CD4-positive, alpha-beta T cell treated with Interleukin-6 at 100 ng/mL for 8 hours (primary cell): ENCODE measurements at places on chromosomes 12 and 14.

- DNase-seq: no peak
Observed at GRCh38 chr12:111367661-111368221, 1.2 kb downstream of the PHETA1 start.

GRCh38 chr12:88273450-88273849 is 131.3 kb downstream of the TMTC3 start:
- DNase-seq: no peak

DNA sequence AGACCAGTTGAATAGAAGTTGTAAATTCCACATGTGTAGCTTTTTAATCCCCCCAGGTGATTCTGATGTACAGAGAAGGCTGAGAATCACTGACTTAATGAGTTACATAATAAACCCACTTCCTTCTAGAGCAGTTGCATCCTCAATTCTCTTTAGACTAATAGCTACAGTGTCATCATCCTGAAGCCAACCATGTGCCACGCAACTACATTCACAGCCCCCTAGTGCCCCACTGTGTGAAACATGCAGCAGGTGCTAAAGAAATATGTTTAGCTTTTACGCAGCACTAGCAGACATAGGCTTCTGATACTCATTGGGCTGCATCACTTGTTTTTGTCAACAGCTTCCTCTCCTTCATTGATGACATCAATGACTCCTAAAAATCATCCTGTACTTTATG is 1168.3 kb downstream of the BCL11B start:
- DNase-seq: peak; percentile 20

DNA sequence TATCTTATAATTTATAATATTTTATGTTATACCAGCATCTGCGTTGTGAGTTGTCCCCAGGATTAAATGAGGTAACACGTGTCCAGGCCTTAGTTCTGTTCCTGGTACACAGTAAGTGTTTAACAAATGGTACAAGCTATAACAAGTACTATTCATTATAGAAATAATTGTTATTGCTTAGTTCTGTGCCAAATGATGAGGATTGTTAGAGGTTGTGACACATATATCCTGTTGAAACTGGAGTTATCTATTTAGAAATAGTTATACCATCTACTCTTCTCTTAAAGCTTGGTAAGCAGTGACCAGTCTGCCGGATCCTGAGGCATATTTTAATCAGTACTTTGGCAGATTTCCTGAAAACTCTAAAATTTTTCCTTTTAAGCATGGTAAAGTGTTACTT is 1066.5 kb downstream of the TMTC2 start:
- DNase-seq: no peak

DNA sequence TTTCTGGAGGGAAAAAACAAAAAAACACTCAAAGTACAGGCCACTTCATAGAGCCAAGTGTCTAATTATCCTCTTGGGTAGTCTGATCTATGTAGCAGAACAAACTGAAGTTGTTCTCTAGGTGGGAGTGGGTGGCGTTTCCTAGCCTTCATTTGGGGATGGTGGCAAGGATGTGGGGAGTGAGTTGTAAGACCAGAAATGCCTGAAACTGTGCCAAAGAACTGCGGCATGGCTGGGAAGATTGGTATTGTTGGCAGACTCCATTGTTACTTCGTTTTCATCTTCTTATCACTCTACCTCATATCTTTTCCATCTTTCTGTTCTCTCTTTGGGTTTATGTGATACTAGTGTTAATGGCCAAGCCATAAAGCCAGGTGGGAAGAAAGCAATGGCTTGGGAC is 177.3 kb upstream of the DDHD1 start:
- no peak for DNase-seq

GRCh38 chr12:81570234-81570633 is 188.9 kb downstream of the PPFIA2 start:
- DNase-seq: no peak

GRCh38 chr12:105041186-105041585 is 43.1 kb downstream of the ALDH1L2 start:
- no peak for DNase-seq

DNA sequence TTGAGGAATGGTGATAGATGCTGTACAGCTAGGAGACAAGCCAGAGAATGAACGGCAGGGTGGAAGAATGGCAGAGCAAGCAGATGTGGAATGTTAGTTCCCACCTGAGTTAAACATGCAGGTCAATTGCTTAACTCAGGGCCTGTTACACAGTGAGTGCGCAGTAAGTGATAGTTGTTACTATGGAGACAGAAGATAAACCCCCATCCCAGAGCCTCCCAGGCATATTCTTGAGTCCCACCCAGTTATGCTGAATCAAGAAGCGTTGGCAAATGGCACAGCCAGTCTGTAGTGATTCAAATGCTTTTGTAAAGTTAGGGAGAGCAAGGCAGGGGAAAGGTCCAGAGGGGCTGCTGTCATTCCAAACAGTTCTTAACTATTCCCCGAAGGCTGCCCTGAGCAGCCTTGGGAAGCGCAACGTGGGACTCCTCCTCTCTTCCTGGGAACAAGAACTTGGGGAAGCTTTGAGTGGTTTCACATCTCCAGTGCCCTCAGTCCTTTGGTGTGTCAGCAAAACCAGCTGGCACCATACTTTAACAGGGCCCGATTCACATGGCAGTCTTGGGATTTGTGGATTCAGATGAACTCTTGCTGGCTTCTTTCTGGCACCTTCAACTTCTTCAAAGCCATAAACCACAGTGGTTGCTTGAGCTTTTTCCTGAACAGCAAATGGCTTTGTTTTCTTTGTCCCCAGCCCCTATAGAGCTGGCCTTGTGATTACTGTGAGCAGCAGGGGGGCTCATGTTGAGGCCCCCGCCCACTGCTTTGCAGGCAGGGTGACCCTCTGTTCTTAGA is 66.4 kb downstream of the PPM1A start:
- no peak for DNase-seq

- no peak for DNase-seq
Observed at GRCh38 chr14:26163761-26164160, 434.1 kb downstream of the NOVA1 start.

- no peak for DNase-seq
Observed at GRCh38 chr14:59481871-59482540, 2.2 kb downstream of the L3HYPDH start.

- DNase-seq: no peak
Observed at GRCh38 chr14:43087666-43088065, 1419.4 kb downstream of the FSCB start.

DNA sequence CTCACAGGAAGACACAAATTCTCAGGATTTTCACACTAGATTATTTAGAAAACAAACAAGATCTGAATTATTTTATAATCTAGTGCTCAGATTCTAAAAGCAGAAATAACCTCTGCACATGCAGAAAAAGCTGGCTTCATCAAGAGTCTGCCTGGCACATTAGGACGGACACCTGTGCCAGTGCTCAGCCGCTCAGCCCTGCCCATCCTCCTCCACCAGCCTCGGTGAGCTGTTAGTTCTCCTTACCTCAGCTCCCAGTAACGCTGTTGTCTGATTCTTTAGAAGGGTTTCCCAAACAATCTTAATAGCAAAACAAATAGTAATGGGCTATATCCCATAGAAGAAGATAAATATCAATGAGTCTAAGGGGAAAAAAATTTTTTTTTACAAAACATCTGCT is 27.7 kb downstream of the DUSP16 start:
- DNase-seq: no peak

- DNase-seq: no peak
Observed at GRCh38 chr12:67430708-67431335, 161.7 kb downstream of the CAND1 start.

GRCh38 chr14:25570483-25570882 is 520.5 kb upstream of the STXBP6 start:
- DNase-seq: no peak

GRCh38 chr12:45336762-45337596 is 121.1 kb downstream of the ANO6 start:
- no peak for DNase-seq

- DNase-seq: no peak
Observed at GRCh38 chr12:110234331-110234751, 46.7 kb upstream of the ATP2A2 start.

DNA sequence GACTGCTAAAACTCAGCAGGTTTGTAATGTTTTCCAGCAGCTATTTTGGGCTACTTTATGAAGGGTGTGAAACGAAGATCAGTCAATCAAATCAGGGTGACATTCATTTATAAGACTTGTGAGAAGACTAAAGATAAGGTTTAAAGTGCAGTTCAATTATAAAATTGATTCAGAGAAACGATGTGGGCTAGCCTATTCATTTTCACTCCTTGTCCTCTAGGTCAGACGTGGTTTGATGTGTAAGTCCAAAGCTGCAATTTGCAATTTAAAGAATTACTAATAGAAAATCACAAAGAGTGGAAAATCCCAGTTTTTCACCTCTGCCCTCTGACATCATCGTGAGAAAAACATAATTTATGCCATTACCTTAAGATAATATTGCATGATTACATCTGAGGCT is 243.5 kb upstream of the NOVA1 start:
- DNase-seq: no peak

- DNase-seq: no peak
Observed at GRCh38 chr12:25875661-25876060, 82.8 kb upstream of the RASSF8 start.

- peak; percentile 16 for DNase-seq
Observed at GRCh38 chr14:35285168-35286002, 6.8 kb upstream of the PSMA6 start.

DNA sequence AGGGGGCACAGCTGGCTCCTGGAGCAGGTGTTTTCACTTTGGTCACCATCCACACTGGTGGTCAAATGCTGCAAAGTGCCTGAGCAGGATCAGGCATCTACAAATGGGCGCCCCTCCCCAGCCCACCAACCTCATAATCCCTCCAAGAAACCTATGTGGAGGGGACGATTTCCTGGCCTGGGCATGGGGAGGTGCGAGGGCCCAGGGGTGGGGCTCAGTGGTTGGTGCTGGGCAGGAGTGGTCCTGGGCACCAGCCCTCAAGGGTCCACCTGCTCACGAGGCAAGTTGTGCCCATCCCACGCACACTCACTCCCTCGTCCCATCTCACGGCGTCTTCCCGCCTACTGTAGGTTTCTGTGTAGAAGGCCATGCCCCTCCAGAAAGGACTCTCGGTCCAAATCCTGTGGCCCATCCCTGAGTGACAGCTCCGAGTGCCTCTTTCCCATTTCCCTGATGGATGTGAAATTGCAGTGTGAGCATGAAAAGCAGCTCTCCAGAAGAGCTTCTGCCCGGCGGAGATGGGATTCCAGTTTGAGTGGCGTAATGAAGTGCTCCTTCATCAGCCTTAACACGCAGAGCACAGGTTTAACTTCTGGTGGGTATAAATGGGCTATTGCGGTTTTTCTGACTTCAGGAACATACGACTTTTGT is 36.9 kb downstream of the SLC15A4 start:
- no peak for DNase-seq

DNA sequence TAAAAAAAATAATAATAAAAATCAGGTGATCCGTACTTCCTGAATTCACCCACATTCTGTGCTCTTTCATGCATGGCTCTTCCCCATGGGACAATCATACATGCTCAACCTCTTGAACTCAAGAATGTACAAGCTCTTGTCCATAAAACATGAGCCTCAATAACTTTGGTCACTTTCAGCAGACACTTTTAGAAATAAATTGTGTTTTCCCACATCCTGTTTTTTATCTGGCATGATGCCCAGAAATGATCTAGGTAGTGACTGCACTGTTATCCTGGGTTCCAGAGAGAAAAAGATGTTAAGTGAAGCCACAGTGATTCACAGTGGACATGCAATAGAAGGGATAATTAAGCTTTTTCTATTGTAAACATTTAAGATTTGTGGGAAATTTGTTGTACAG is 537.6 kb upstream of the TMEM132C start:
- DNase-seq: no peak

GRCh38 chr14:57999471-57999870 is 133.6 kb upstream of the SLC35F4 start:
- no peak for DNase-seq

GRCh38 chr12:5997260-5997659 is 52.2 kb upstream of the ANO2 start:
- DNase-seq: no peak

GRCh38 chr12:93839064-93839463 is 161.9 kb downstream of the CRADD start:
- DNase-seq: no peak

GRCh38 chr14:92135269-92135668 is 13.5 kb downstream of the CPSF2 start:
- DNase-seq: no peak

DNA sequence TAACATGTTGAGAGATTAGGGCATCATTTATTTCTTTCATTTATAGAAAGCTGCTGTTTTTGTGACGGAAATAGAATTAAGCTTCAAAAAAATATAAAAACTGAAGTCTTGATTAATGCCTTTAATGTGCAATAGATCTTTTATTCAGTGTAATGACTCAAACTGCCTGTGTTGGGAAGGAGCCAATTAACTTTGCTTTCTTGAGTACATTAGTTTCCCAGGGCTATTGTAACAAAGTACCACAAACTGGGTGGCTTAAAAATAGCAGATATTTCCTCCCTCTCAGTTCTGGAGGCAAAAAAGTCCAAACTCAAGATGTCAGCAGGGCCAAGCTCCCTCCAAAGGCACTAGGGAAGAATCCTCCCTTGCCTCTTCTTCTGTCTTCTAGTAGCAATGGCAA is 36.6 kb downstream of the EID3 start:
- no peak for DNase-seq

- no peak for DNase-seq
Observed at GRCh38 chr12:26058818-26059217, 66.0 kb downstream of the BHLHE41 start.

DNA sequence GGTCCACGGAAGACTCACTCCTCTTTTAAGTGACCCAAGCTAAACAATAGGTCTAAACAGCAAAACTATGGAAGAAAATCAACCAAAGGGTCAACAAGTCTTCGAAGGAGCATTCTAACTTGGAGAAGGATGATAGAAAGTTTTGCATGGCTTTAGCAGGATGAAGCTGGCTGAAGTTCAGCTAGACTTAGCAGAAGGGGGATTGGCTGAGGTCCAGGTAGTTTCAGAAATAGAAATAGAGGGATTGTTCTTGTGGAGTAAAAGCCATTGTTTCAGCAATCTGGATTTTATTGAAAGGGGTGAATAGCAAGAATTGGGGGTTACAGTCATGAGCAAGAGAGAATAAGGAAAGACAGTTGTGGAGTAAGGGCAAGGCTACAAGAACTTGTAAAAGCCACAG is 84.7 kb upstream of the TSPAN8 start:
- no peak for DNase-seq

DNA sequence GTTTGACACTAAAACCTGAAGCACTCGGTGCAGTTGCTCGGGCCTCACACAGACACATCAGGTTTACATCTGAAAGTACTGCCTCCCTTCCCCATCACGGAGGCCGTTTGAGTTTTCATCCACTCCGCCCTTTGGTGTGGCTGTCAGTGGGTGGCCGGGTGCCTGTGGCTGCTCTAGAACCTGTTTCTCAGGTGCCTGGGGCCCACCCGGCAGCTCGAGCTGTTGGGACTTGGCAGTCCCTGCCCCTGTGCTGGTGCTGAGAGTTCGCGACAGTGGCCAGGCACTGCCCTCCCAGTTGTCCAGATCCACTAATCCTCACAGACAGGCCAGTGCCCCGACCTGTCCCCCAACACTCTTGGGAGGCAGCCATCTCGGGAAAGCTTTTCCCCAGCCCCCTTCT is 22.4 kb downstream of the XRCC3 start:
- no peak for DNase-seq

GRCh38 chr12:7872566-7873319 is at the start of gene SLC2A14:
Gene SLC2A14 (minus strand): TSS chr12:7872915. CDS start chr12:7869880, 3,035 bp downstream.
- DNase-seq: no peak
